Transverse colon (tissue), 4 donors: ENCODE measurements at places on chromosomes 6 and 20.
A peak's percentile ranks its signal among the peaks of the same experiment; 100 is the strongest.

- no peak for DNase-seq
Observed at GRCh38 chr6:170043881-170044790, 246.7 kb downstream of the DLL1 start.

- DNase-seq, result no peak
Observed at GRCh38 chr6:113586413-113587077, 270.6 kb upstream of the MARCKS start.

- no peak for DNase-seq
Observed at GRCh38 chr6:8229915-8230756, 127.8 kb upstream of the EEF1E1 start.

- DNase-seq, result no peak
Observed at GRCh38 chr6:72037006-72037405, 150.7 kb downstream of the RIMS1 start.

- DNase-seq, result no peak
Observed at GRCh38 chr6:5105146-5105545, 20.0 kb downstream of the PPP1R3G start.

DNA sequence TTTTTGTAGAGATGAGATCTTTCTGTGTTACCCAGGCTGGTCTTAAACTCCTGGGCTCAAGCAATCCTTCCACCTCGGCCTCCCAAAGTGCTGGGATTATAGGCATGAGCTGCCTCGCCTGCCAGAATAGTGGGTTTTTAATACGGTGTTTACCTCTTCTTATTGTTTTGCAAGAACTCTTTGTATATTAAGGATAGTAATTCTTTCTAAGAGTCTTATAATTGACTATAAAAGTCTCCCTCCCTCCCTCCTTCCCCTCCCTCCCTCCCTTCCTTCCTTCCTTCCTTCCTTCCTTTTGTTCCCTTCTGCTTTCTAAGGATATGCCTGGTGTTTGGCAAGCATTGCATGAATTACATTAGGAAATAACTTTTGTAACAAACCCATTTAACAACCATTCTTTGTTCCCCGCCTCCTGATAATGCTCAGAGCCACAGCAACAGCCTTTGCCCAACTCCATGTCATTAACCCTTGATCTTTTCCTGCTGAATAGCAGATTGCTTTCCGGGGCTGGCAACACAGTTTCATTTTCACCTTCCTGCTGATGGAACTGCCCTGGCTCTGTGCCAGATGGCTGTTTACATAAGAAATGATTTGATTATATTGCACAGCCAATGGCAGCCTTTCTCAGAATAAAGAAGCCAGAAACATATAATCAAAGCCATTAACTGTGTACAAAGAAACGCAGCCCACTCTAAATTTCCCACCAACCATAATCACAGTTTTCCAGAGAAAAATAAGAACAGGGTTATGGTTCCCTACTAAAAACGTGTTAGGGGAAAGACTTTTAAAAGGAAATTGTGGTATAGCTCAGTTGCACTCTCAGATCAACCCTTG, 143.7 kb upstream of the PTPN1 start:
- DNase-seq, result peak; percentile 92

DNA sequence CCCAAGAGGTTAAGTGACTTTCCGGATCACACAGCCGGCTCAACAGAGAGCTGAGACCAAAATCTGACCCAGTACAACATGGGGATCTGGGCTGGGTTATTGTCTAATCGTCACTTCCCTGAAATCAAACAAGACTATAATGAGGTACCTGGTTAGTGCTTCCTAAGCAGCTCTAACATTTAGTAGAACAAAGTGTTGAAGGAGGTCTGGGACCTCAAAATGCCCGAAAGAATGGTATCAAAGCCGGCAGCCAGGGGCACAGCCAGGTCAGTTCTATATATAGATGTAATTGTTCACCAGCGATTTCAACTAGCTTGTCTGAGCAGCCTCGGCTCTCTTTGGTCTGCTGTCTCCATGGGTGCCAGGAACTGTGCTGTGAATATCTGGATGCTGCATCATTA, 245.5 kb upstream of the ECI2 start:
- no peak for DNase-seq

DNA sequence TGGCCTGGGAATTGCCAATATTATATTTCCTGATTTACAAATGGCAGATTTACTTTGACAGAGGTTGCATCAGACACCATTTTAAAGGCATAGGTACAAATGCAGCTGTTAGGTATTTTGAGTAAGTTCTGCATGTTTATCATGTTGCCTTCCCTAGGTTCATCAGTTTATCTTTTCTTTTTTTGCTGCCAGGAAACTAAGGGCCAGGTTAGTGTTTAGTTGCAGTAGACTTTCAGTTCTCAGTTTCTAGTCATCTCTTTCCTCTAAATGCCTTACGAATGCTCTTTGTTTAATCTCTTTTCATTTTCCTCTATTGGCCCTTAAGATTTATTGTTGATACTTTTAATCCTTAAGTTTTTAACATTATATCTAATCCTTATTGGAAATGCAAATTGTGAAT, 129.9 kb downstream of the SMAP1 start:
- no peak for DNase-seq

- no peak for DNase-seq
Observed at GRCh38 chr6:1739680-1740079, 130.0 kb downstream of the FOXC1 start.

DNA sequence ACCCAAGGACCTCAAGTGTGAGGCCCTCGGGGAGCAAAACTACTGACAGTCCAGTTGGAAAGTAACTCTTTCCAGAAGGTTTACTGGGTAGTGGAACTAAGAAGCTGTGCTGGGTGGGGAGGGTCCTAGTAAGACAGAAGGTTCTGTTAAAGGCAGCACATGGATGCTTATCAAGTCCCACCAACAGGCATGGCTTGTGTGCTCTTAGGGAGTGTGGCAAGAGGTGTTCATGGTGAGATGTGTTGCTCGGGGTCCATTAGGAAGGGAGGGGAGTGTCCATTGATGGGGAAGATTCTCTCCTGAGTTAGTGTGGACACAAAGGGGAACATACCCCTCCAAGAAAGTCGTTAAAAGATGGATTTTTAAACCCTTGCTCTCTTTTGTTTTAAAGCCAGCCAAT, 120.6 kb downstream of the LY86 start:
- DNase-seq, result no peak

GRCh38 chr20:2315440-2315778, 19.6 kb downstream of the TGM3 start:
- no peak for DNase-seq

DNA sequence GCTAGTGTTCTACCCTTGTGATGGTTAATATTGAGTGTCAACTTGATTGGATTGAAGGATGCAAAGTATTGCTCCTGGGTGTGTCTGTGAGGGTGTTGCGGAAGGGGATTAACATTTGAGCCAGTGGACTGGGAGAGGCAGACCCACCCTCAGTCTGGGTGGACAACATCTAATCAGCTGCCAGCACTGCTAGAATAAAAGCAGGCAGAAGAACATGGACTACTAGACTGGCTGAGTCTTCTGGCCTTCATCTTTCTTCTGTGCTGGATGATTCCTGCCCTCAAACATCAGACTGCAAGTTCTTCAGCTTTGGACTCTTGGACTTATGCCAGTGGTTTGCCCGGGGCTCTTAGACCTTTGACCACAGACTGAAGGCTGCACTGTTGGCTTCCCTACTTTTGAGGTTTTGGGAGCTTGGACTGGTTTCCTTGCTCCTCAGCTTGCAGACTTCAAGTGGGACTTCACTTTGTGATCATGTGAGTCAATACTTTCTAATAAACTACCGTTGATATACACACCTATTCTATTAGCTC, 50.1 kb downstream of the SDHAF4 start:
- DNase-seq, result peak; percentile 14

DNA sequence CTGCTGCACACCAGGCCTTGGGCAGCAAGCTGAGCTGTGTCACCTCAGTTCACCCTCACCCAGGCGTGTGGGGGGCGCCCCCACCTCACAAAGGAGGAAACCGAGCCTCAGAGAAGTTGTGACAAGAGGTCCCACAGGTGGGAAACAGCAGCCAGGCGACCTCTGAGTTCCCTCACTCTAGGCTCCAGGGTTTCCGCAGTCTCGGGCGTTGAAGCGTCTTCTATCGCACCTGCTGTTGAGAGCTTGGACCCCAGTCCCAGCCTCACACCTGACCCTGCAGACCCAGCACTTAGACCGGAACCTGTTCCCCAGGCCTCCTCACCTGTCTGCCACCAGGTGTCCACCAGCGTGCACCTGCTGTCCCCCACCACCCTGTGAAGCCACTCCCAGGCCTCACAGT, 22.3 kb upstream of the APMAP start:
- DNase-seq, result peak; percentile 37

- no peak for DNase-seq
Observed at GRCh38 chr6:130420911-130421310, 55.1 kb downstream of the TMEM200A start.

DNA sequence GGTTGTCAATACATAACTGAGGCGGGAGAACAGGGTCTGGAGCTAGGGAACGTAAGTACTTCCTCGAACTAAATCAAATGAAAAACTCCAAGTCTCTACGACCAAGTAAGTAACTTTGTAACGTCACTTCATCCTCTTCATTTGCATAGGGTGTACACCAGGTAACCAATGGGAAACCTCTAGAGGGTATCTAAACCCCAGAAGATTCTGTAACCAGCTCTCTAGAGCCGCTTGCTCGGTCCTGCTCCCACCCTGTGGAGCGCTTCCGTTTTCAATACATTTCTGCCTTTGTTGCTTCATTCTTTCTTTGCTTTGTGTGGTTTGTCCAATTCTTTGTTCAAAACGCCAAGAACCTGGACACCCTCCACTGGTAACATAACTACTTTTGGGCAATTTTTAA, 133.5 kb upstream of the TMEM170B start:
- DNase-seq, result no peak

DNA sequence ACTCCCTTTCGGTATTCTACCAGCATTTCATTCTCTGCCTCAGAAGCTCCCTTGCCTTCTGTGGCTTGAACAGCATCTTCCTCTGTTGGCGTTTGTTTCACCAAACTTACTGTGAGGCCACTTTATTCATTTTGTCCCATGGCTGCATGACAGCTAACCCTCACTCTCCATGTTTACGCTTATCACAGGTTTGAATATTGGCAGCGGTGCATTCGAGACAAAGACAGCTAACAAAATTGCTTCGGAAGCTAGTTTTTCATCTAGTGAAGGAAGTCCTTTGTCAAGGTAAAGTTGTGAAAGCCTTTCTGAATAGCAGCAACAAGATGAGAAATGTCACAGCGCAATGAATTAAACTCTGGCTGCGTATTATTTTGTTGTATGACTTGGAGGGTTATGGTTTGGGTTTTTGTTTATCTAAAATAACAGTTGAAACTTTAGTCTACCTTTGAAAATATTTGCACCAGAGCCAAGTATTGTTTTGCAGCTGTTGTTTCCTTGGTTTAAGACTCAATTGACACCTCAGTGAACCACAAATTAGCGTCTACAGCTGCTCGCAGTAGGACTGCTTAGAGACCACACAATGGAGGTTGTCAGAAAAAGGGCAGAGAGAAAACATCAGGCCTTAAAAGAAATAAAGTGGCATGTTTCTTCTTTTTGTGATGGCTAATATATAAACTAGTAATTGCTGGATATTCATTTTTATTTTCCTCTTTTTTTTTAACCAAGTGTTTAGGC, 70.4 kb upstream of the XRN2 start:
- DNase-seq, result no peak

- DNase-seq, result no peak
Observed at GRCh38 chr6:138563231-138563630, 63.9 kb upstream of the NHSL1 start.

DNA sequence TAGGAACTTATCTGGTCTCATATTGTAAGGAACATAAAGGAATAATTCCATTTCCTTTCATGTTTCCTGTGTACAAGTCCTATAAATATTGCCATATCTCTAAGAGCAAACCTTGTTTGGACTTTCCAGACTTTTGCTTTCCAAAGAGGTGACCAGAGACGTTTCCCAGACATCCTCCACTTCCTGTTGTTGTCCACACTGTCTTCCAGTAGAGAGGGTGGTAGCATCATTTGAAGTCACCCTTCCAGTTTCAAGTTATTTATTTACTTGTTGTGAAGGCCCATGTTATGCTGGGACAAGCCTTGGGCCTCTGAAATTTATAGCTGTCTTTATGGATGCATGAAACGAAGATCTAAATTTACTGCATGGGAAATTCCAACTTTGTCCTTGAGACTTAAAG, 10.6 kb upstream of the TGM3 start:
- DNase-seq, result no peak

GRCh38 chr20:3930265-3931206, 41.3 kb downstream of the PANK2 start:
- DNase-seq, result no peak
